MV-4-11 (cell line): ENCODE measurements at places on chromosomes 5 and 9.

GRCh38 chr5:32444431-32445286 lies at the start of gene ZFR:
ZFR (minus strand) TSS chr5:32444740; CDS start chr5:32444658, 82 bp downstream.
- peak; percentile 80 for DNase-seq

DNA sequence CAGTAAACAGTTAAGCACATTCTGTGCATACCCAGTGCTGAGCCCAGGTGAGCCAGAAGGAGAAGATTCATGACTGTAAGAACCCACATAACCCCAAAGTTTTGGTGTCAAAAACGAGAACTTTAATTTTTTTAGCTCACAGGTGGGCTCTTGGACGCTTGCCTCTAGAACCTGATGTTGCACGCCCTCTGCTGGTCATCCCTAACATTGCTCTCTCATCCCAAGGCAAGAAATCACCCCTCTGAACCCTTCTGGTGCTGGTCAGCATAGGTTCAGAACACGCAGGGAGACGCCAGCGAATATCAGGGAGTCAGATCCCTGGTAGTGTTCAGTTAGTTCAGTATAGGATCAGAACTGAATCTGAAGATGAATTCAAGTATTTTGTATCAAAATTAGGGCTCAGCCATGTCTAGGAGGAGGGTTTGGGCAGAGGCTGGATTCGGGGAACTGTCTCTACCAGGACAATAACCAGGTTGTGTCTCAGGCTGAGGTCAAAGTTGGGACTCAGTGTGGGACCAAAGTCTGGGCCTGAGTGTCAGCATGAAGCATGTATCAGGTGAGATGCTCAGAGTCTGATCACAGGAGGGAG lies 4.1 kb upstream of the DNAJB5 start:
- peak; percentile 26 for DNase-seq

DNA sequence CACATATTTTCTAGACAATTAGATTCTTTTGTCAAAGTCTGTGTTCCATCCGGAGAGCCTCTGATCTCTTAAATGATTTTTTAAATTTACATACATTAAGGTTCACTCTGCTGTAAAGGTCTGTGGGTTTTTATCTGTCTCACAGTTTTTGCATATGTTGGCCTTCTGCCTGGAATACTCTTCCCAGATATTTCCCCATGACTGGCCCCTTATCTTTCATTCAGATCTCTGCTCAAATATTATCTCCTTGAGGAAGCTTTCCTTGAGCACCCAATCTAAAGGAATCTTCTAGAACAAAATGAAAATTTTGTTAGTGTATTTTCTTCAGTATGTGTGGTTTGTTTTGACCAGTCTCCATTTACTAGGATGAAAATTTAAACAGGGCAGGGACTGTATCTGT lies 26.3 kb downstream of the FAF2 start:
- no peak for DNase-seq

- DNase-seq, result no peak
Measured at GRCh38 chr9:111603041-111603440, 3.6 kb upstream of the PTGR1 start.

DNA sequence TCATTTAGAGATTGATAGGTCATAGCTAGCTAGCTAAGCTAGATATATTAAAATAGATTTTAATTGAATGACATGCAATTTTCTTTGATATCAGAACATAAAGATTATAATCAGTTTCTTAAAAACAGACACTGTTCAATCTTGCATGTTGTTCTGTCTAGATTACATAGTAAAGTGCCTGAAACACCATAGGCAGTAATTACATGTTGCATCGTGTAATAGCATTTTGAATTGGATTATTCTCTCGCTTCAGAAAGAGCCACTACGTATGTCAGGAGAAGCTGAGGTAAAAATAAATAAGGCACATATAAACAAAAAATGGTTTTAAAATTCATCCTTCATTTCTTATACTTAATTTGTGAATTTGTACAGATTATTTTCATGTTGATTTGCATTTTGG lies 148.0 kb upstream of the CDH12 start:
- DNase-seq, result no peak

GRCh38 chr9:78714576-78714975 lies 417.7 kb downstream of the PSAT1 start:
- no peak for DNase-seq

DNA sequence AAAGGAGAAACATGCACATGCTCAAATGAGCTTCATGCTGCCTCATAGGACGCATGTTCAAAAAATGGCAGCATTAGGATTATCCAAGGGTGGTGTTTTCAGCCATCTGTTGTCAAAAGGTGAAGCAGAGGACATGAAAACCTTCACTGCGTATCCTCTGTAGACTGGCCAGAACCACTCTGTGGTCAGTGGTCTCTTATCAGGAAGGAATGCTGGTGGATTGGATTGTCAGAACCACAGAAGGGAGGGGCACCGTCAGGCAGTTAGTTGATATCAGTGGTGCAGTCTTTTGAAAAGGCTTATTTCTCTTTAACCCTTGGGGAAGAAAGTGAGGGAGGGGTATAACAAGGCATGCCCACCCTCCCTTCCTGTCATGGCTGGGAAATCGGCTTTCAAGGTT lies 100.1 kb downstream of the FBXL7 start:
- DNase-seq, result no peak

DNA sequence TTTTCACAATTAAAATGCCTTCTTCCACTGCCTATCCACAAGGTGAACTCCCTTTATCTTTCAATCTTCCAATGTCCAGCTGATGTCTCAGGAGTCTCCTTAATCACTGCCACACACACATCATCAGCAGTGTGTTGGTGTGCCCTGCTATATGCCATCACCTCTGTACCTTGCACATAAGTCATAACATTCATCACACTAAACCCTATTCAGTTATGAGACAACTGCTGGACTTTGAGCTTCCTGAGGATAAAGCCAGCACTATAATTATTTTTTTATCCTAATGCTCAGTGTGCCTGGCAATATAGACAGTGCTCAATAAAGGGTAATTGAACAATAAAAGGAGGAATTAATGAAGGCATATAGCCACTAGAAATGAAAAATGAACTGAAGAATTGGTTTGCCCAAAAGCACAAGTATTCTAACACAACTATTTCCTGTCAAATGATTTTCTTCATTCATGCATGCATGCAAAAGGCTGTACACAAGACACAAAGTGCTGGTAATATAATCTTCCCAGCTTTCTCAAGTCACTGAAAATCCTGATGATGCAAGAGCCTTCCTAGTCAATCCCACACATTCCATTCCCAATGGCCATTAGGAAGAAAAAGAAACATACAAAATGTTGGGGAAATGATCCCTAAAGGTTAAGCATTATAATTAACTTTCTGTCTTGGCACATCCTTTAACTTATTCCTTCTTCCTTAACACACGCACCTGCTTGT lies 32.4 kb downstream of the LPAR1 start:
- DNase-seq, result no peak

DNA sequence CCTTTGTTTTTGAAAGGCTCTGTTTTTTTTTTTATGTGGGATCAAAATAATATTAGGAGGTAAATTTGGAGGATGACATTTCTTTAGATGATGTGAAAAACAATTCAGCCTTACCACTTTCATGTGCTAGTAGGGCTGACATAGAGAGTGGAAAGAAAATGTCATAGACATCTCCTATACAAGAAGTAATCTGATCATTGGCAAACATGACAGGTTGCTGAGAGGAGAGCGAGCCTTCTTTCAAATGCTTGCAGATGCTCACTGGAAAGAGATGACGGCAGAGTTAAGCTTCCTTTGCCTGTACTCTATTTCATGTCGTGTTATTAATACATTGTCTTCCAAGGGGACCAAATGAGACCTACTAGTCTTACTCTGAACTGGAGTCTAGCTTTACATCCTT lies 160.1 kb upstream of the DAP start:
- no peak for DNase-seq

DNA sequence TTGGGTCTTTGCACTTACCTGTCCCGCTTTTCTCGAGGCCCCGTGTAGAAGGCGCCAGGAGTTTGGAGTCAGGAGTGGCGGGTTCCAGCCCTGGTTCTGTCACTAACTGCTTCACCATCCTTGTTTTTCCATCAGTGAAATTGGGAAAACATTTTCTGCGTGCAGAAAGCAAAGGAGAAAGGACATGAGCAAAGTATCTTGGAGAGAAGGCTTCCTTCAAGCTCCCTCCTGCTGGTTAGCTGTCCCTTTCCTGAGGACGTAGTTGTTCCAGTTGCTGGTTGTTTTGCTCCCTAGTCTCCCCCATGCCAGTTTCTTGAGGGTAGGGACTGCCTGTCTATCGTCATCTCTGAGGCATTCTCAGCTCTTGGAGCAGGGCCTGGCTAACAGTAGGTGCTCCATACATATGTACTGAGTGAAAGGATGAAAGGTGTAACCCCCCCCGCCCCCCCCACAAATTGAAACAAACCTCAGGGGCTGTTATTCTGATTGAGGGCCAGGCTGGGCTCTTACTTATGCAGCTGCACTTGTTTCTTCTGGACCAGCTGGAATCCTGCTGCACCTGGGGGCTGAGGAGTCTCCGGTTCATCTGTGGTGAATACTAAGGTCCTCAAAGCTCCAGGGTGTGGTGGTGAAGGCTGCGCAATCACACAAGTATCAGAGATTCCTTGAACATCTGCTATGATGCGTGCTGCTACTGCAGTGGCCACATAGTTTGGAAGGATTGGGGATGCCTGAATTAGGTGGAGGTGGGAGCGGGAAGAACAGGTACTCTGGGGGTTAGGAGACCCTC lies 1.0 kb downstream of the SMIM3 start:
- DNase-seq, result peak; percentile 82

GRCh38 chr5:33381243-33381642 lies 59.5 kb upstream of the TARS1 start:
- no peak for DNase-seq

- no peak for DNase-seq
Measured at GRCh38 chr5:95836544-95836943, 14.0 kb upstream of the GLRX start.

DNA sequence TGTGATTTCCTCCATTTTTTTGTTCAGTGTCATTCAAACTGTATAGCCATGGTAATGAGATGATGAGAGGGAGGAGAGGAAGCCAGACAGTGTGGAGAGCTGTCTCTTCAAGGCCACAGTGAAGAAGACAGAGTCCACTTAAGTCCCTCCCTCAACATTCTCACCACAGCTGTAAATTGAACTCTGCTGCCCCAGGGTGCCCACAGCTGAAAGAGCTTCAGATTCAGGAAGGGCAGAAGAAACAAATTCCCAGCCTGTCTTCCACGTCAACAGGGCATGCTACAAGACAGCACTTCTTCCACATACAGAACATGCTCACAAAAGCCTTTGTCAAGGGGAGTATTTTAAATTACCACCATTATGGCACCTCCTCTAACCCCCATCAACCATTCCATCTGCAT lies 100.4 kb downstream of the KLHL3 start:
- DNase-seq, result no peak

DNA sequence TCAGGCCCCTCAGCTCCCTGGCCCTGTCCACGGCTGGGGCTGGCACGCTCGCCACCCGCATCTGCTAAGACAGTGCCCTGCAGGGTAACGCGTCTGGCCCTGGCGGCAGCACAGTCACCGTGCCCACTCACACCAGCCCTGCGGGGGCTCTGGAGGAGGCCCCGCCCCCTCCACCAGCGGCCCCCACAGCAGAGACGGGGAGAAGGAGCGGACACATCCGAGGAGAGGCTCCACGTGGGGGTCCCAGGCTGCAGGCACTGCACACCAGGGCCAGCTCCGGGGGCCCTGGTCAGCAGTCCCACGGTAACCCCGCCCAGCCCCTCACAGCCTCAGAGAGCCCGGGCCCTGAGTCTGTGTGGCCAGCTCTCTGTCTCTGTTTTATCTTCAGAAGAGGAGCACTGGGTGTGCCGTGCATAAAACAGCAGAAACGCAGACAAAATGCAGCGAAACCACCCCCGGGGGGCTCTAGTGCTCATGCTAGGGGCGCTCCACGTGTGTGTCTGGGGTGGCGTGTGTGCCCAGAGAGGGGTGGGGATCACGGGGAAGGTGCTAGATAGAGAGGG lies 47.5 kb upstream of the NRARP start:
- DNase-seq, result no peak

DNA sequence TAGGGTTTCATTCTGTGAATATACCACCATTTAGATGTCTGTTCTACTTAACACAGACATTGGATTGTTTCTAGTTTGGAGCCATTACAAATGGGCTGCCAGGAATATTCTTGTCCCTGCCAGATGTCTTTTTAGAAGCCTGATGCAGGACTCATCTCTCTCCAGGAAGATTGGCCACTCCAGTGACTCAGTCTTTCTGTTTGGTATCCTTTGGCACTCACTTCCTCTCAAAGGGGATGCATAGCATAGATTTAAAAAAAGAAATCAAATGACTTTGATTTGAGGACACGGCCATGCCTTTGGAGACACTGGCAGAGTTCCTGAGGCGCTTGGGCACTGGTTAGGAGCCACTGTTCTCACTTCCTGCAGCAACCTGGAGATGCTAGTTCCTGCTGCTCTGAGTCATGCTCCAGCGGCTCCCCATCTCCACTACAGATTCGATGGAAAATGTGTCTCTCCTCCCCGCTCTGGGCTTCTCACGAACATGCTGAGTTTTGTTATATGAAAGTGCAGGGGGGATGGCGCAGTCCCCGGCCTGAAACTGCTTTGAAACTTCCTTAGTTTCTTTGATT lies 3.5 kb upstream of the ZNF366 start:
- DNase-seq, result peak; percentile 91

DNA sequence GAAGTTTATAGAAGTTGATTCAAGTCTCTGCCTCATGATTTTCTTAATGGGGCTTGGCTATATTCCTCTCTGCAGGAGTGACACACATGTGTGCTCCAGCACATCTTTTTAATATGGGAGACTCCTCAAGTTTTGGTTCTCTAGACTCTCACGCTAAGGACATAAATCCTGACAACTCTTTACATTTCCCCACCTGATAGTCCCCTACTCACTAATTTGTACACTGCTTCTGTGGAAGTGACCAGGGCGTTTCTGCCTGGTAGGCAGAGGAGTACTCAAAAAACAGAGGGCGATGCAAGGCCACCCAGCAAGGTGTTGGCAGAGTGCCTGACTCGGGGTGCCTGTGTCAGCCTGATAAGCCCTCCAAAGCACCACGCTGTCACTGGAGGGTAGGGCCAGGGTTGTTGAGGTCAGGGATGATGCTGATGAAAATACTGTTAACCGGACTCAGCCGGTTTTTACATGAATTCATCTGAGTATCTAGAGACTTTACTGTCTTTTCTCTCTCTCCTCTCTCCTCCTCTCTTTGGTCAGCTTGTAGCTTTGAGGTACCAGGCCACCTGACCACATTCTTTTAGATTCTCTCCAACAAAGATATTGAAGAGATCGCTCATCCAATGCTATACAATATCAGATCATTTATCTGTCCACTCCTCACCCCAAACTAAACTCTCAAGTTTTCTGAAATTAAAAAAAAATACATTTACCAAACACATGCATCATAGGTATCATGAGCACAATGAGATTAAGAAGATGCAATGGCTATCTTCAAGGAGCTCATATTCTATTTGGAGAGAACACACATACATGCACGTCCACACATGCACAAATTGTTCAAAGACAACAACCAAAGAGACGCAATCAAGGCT lies 205.2 kb downstream of the PIK3R1 start:
- no peak for DNase-seq
